H9 (cell line): ENCODE measurements at places on chromosomes 12 and 14. TPM values are rescaled to one million over a fixed set of nuclear protein-coding genes. Genes with fewer than 3 reads are reported as not detected.

Gene LAG3
- 1.7 and 2.2 TPM in 2 replicates for total RNA-seq

Gene CLEC1A
- total RNA-seq = not detected in 2 replicates

Gene SYNDIG1L
- total RNA-seq = 0.22 and 0.33 TPM in 2 replicates

Gene NEDD1
- total RNA-seq = 17.2 and 19.1 TPM in 2 replicates

Gene HOXC12
- total RNA-seq = not detected in 2 replicates

Gene KCNH3
- total RNA-seq = 0.26 and 0.39 TPM in 2 replicates

Gene NINJ2
- 0.24 and 0.77 TPM in 2 replicates for total RNA-seq

Gene CCDC197
- not detected in 2 replicates for total RNA-seq

Gene RHOJ
- total RNA-seq = not detected in 2 replicates

Gene VRTN
- 104 and 105 TPM in 2 replicates for total RNA-seq

Gene MIP
- total RNA-seq = 0.17 TPM in 1 of 2 replicates, not detected in the other

Gene GAPDH
- total RNA-seq = 4,581 and 4,651 TPM in 2 replicates
